ENCODE measurements at places on chromosomes 12 and 14. TPM values are rescaled to one million over a fixed set of nuclear protein-coding genes. Genes with fewer than 3 reads are reported as not detected.

GRCh38 chr12:24479131-24479530 lies 469.8 kb downstream of the BCAT1 start:
- H3K4me3 ChIP-seq, result no peak overlapping the region
- H3K36me3 ChIP-seq, result no peaks in the 10 kb centered on the region
- H3K4me1 ChIP-seq, result no peaks in the 10 kb centered on the region
- DNase-seq, result no peak
- H3K27me3 ChIP-seq, result no peaks in the 10 kb centered on the region

- H3K27me3 ChIP-seq, result no peaks in the 10 kb centered on the region
- DNase-seq, result no peak
- no peak overlapping the region for H3K27ac ChIP-seq
- no peak overlapping the region for H3K4me3 ChIP-seq
- no peaks in the 10 kb centered on the region for H3K4me1 ChIP-seq
Observed at GRCh38 chr12:19410211-19410610, 29.1 kb upstream of the AEBP2 start.

GRCh38 chr12:51923506-51924365 lies 16.4 kb downstream of the ACVRL1 start:
- peak; percentile 67 for DNase-seq
- no peak overlapping the region for H3K4me3 ChIP-seq
- H3K27me3 ChIP-seq, result no peaks in the 10 kb centered on the region
- H3K27ac ChIP-seq, result peak overlapping the region; percentile 81

- no peak for DNase-seq
- no peaks in the 10 kb centered on the region for H3K4me1 ChIP-seq
- H3K27ac ChIP-seq, result no peak overlapping the region
- H3K36me3 ChIP-seq, result no peaks in the 10 kb centered on the region
- H3K27me3 ChIP-seq, result no peaks in the 10 kb centered on the region
Observed at GRCh38 chr12:24494401-24494800, 454.5 kb downstream of the BCAT1 start.

DNA sequence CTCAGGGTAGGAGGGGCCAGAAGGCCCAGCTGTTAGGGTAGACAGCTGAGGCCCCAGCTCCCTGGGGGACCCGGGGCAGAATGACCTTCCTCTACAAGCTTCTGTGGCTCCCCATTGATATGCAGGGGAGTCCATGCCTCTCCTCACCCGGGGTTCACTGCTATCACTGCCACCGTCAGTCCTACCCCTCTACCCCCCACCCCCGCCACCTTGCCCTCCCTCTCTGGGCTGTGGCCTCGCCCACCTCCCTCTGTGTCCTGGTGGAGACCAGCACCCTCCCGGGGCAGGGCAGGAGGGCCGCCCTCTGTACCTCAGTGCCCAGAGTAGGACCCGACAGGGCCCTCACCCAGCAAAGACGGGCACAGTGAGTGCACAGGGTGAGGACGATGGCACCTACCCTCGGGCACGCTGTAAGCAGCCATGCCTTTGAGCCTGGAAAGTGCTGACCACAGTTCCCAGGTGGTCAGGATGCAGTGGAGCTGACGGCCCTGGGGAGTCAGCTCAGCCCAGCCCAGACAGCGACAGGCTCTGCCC lies 88.4 kb upstream of the SFSWAP start:
- no peak for DNase-seq
- no peak overlapping the region for H3K27ac ChIP-seq
- H3K36me3 ChIP-seq, result no peaks in the 10 kb centered on the region
- H3K4me3 ChIP-seq, result no peak overlapping the region
- H3K4me1 ChIP-seq, result no peaks in the 10 kb centered on the region

OGFOD2 gene
- total RNA-seq, result 17.1 TPM

Measured in right lobe of liver (tissue), 6 donors.